ENCODE measurements at places on chromosomes 13 and 19.
A peak's percentile ranks its signal among the peaks of the same experiment; 100 is the strongest.

GRCh38 chr13:99404005-99404755, 97.0 kb upstream of the GPR183 start:
- DNase-seq, result no peak

DNA sequence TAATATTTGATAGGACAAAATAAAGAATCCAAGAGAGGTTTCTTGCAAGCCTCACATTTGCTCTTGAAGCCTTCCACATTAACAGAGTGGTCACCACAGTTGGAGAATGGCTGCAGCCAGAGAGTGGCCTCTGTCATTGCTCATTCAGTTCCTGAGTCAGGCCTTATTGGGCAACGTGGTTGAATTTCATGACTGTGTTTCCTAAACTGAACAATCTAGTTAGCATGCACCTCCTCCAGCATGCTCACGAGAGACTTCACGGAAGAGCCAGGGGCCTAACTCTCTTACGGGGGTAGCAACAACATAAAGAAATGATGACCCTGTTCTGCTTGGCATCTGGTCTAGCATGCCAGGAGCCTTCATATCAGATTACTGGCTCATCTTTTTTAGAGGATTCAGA, 9.6 kb upstream of the UBL3 start:
- DNase-seq, result no peak

- no peak for DNase-seq
These were observed 138.5 kb downstream of the RBM26 start for GRCh38 chr13:79267560-79267959.

DNA sequence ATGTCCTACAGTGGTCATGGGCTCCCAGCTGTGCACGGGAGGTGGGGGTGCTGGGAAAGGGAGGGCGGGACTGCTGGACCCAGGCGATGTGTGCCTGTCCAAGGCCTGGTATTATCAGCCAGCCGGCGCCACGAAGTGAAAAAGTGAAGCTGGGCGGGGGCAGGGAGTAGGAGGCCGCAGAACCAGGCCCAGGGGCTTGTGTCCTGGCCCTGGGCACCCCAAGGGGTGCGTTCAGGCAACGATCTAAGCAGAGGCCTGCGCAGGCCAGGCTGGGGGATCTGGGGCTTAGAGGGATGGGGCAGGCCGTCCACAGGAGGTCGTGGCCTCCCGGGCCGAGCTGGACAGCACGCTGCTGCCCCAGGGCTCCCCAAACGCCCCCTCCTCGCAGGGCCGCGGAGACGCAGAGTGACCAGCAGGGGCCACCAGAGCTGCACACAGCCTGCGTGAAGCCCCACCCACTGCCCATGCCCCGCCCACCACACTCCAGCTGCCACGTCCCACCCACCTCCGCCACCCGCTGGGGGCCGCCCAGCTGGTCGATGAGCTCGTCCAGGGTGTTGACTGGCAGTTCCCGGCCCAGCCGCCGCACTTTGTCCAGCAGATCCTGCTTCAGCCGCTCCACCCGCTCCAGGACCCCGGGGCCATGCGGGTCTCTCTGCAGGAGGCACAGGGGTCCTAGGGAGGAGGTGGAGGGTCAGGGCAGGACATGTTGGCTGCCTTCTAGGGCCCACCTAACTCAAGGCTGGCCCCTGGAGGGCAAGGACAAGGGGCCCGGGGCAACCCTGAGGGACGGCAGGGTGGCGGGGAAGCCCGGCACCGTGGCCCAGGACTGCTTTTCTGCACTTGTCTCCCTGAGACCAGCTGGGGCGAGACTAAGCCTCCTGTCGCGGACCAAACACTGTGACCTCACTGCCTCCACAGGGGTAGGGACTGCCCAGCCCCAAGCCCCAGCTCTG, 9.5 kb downstream of the GPX4 start:
- peak; percentile 63 for DNase-seq

DNA sequence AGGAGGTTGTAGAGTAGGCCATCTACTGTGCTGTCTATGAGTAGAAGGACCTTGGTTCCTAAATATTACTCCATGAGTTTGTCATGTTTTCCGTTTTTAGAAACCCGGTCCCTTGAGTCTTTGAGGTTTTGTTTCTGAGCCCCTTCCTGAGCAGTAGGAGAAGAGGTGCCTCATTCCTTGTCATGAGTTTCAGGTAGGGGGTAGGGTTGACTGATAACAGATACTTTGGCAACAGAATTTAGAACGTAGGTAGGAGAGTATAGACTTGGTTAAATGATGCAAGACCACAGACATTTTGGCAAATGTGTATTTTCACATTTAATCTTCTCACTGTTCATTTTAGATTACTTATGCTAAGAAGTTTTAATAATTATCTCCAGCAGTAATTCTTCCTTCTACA, 24.6 kb downstream of the LMO7 start:
- no peak for DNase-seq
